Activated CD4-positive, alpha-beta T cell treated with anti-CD3 and anti-CD28 coated beads, Interleukin-2, Interleukin-4, amounts not matched to agents 100 ng/mL and 50 ng/mL, durations not matched to agents 16 hours and 8 hours (primary cell): ENCODE measurements at places on chromosomes 7 and 10.

DNA sequence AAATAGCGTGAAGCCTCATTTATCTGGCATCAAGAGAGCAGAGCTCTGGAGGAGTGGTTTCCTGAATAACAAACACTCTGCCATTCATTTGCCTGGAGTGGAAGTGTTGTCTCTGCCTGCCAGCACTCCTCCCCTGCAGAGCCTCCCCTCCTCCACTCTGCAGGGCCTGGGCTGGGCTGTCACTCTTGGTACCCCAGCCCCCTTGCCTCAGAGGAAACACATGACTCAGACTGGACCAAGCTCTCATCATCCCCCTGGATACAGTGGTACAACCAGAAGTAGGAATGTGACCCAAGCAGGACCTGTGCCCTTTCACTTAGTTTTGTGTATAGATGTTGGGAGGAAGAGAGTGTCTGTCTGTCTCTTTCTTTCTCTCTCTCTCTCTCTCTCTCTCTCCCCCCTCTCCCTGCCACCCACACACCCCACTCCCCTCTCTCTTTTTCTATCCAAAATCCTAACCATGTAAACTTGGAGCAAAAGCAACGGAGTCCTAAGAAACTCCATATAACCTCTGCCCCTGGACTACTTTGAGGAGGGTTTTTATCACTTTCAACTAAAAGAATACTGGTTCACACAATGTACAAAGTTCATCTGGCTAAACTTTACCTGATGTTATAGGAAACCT, 43.9 kb downstream of the DOCK4 start:
- DNase-seq, result no peak

- no peak for DNase-seq
Observed at GRCh38 chr10:43699516-43699915, 50.8 kb upstream of the ZNF32 start.

DNA sequence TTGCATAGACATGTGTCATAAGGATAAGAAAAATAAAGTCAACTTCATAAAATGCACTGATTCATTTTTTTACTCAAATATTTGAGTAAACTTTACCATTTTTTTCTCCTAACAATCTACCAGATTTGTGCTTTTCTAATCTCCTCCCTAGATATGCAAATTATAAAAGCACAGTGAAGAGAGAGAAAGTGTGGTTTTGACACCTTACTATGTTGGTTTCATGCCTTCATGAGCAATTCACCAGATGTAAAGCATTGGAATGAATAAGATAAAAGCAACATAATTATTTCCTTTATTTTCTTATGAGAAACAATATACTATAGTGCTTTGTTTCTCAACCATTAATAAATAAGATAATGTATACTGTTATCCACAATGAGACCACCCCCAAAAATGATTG, 432.5 kb upstream of the PCDH15 start:
- no peak for DNase-seq

- DNase-seq, result peak; percentile 69
Observed at GRCh38 chr7:32427769-32428291, 62.4 kb downstream of the LSM5 start.

GRCh38 chr7:139830782-139831501, 1.9 kb downstream of the TBXAS1 start:
- DNase-seq, result no peak

DNA sequence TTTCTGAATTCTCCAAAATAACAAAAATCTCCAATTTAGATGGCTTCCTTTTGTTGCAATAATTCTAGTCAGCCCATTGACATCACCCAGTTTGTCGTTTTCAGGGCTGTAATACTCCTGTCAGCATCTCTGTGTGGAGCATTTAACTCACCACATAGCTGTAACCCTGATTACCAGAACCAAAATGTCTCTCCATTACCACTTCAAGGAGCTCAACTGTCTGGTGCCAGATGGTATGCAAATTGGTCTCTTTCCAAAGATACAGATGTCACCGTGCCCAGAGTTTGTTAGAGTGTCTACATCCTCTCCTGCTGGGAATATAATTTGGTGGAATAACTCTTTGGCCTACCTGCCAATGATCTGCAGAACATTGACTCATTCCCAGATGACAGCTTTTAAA, 350.3 kb upstream of the POT1 start:
- no peak for DNase-seq

DNA sequence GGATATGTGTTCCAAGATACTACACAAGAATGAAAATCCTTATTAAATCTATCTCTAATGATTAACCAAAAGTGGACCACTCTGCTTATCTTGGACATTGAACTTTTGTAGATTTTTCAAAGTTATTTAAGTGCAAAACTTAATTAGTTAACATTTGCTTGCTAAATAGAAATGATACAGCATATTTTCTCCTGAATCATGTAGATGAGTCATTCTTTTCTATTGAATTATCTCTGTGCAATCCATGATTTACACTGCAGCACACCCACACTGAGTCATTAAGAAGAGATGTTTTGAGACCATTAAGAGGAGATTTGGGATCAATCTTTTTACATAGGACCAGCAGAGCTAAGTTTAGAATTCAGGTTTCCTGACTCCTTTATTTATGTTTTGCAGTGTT, 6.6 kb upstream of the ABCC2 start:
- peak; percentile 22 for DNase-seq

DNA sequence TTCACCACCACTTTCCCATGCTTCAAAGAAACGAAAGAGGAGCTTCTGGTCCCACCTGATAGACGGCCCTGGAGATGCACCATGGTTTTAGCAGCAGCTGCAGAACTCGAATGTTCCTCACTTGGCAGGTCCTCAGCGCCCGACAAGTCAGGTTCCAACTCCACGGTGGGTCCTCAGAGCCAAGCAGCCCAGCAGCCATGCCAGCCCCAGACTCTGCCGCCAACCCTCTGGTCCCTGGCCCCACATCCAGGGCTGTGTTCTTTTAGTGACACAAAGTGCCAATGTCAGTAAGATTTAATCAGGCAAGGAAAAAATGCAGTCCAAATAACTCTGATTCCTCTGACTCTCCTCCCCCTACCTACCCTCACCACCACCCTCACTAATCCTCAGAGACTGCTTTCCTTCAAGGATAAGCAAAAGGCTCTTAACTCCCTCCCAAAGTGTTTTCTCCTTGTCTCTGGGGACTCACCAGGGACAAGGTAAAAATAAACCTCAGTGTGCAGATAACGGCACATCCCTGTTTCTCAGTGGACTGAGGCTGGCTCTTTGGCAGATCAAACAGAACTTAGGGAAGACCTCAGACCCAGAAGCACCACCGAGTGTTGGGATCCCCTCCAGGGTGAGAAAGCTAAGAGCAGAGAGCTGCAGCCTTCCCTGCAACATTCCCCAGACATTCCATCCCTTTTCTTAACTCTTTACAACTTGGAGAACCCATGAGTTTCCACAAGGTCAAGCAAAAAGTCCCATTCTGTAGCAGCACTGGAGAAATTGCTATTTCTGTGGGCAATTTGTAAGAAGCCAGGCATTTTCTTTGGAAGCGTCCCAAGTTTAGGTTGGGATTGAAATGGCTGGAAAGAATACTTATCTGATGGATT, 358.9 kb downstream of the FRMD4A start:
- DNase-seq, result no peak
